ENCODE measurements at places on chromosomes 6 and 20.

- no peak for DNase-seq
These were observed 2.3 kb upstream of the TFEB start for GRCh38 chr6:41737591-41738130.

GRCh38 chr6:22231616-22232015 lies 65.2 kb downstream of the PRL start:
- no peak for DNase-seq

GRCh38 chr6:43301081-43301870 lies 3.2 kb downstream of the SLC22A7 start:
- no peak for DNase-seq

DNA sequence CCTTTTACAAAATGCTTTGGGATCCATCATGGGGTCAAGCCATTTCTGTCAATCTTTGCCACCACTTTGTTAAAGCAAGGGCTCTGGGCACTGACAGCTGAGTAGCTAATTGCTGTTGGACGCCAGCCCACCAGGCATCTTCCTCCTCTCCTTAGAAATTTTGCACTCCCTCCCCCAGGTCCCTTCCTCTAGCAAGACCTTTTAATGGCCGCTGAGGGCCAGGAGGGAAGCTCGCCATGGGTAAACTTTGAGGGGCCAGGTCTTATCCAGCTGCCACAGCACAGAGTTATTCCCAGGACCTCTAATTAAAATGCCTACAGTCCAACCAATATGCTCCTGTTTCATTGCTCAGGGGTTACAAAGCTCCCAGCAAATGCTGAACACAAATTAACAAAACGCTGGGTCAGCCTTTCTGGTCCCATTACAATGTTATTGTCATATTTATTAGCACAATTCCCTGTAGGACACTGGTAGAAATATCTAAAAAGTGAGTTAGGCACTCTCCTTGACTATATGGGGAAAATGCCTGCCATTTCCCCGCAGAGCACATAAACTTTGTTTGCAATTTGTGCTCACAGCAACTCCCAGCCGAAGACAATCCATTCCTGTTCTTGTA lies 16.8 kb downstream of the SCML4 start:
- no peak for DNase-seq

All from inflammatory macrophage treated with lipopolysaccharide for 4 hours (primary cell).